ENCODE measurements at places on chromosomes 2 and 18. TPM values are rescaled to one million over a fixed set of nuclear protein-coding genes. Genes with fewer than 3 reads are reported as not detected.

DNA sequence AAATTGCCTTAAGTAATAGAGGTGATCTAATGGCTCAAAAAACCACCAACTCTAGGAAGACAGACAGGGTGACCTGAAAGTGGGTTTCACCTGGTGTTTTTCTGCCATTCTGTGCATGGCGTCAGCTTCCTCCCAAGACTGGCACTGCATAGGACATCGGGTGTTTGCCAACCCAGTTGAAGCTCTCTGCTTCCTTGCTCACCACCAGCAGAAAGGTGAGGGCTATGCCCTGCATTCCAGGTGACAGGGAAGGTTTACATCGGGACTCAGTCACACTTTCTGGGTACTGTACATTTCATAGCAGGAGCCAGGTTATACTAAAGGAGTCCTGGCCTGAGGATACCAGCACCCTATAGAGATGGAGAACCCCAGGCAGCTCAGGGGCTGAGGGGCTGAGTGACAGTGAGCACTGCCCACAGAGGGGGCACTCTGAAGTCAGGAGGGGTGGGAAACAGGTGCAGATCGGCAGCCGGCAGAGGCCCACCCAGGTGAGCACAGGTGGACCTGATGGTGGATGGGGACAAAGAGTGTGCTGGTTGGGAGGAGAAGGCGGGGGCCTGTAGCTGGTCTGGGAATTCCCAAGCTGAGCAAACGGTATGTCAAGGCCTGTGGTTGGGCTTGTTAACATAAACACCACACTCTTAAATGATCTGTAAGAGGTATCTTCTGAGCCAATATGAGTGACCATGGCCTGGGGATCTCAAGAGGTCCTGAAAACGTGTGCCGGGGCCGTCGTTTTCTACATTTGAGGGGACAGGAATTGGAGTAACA is 18.1 kb downstream of the TPRKB start:
- no peak for DNase-seq

- no peak for DNase-seq
Observed at GRCh38 chr2:236176417-236176816, 8.2 kb upstream of the GBX2 start.

IL36A gene
- polyA plus RNA-seq, result not detected

DNA sequence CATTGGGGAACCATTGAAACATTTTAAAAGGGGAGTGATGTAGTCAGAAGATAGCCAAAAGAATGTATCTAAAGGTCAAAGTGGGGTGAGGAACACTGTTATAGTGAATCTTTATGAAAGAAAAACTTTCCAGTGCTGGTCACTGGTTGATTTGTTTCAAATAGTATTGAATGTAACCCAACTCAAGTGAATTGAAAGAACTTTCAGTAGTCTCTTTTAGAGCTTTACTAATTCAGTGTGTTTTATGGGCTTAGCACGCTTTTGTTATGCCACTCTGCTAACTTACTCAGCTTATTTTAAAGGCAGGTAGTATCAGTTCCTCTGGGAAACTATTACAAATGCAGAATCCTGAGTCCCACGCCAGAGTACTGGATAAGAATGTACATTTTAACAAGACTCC is 57.3 kb downstream of the GTF2A1L start:
- DNase-seq, result no peak

- DNase-seq, result no peak
Observed at GRCh38 chr2:110095994-110096633, 19.5 kb downstream of the MALL start.

GRCh38 chr2:88606371-88607030 is 20.8 kb downstream of the EIF2AK3 start:
- DNase-seq, result no peak

C2orf66 gene
- polyA plus RNA-seq, result 0.14 TPM

DNA sequence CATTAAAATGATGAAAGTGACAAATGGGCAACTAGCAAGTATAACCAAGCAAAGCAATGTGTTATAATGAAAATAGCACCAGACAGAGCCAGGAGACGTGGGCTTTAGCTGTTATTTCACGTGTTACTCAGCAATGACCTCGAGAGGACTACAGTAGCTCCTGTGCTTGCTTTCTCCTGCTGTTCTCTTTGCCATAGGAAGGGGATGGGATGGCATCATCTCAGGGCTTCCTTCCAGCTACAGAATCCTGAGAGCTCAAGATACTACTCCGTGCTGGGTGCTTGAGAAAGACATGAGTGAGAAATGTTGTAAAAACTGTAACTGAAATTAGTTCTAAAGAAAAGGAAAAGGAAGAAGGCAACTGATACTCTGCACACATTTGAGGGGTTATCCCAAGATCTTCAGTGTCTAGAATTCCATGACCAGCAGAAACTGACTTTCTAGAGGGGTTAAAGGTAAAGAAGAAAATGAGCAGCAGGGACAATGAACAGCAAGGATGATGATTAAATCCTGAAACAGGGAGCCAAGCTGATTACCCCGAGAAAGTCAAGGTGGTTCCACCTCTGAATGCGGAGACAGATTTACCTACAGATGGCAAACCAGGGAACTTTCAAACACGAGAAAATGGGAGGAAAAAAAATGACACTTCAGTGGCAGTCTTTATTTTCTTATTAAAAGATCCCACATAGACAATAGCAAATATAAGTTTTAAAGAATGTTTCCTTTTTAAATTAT is 33.4 kb downstream of the GAREM1 start:
- no peak for DNase-seq

RGPD4 gene
- polyA plus RNA-seq, result 0.03 TPM

DNA sequence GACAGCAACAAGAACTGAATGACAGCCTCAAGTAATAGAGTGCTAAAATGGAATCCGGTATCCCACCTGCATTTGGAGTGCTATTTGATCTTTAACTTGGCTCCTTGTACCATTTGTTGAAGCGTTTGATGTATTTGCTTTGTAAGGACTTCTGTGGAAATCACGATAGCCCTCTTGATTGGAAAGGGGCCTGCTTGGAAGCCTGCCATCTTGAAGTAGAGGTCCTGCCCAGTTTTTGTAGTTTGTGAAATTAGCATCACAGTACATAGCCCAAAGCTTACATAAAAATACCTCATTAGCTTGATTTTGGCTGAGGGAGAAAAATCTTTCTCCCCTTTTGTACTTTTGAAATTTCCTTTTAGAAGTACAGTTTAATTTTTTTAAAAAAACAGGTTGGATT is 2.7 kb downstream of the CDCA7 start:
- DNase-seq, result no peak

TUBA4B gene
- polyA plus RNA-seq, result 0.20 TPM

DNA sequence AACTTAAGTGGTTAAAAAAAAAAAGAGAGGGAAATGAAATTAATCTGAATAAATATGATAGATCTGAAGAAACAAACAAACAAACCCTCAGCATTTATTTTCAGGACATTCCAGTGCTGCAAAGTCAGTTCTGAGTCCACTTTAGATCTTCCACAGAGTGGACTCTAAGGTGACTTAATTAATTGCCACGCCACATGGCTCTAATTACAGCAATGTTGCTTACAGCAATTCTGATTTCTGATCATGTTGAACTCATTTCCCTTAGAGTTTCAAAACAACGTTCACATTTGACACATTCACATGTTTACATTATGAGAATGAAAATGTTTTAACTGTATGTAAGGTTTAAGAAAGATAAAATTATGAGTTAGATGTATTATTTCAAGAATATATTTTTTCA is 38.6 kb upstream of the RASGRP3 start:
- no peak for DNase-seq

CAVIN2 gene
- 33.8 TPM for polyA plus RNA-seq

DNA sequence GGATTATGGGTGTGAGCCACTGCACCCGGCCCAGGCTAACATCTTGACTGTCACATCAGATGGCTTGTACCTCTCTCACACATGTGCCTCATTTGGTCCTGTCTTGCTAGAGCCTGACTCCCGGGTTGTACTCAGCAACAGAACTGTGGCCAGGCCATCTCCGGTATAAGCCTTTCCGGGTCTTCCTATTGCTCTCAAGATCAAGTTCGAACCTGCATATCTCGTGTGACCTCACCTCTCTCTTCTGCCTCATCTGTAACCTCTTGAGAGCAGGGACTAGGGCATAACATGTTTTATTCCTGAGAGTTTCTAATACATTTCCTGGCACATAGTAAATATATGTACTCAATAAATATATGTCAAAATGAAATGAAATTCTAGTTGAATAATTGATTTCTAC is 114.0 kb downstream of the ACAA2 start:
- DNase-seq, result no peak

UBXN4 gene
- polyA plus RNA-seq, result 68.6 TPM

GRCh38 chr2:109365131-109365530 is 236.1 kb downstream of the SH3RF3 start:
- DNase-seq, result no peak

DNA sequence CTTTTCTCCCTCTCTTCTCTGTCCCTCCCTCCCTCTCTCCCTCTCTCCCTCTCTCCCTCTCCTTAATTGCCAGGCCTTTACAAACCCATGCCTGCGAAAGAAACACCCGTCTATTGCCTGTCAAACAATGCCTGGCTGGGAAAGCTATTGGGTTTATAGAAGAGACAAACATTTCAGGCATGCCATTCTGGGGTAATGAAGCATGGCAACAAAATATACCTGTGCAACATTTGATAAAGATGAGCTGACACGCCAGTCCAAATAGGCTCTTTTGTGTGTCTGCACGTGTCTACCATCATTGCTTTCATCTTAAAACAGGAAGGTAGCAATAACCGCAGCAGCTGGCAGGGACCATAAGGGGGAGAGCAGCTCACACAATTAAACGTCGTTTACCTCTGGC is 282.1 kb downstream of the ZNF516 start:
- DNase-seq, result no peak

CTNNA2 gene
- 0.52 TPM for polyA plus RNA-seq

- no peak for DNase-seq
Observed at GRCh38 chr2:26913999-26914658, 56.3 kb upstream of the MAPRE3 start.

HDHD2 gene
- 18.6 TPM for polyA plus RNA-seq
